ENCODE measurements at places on chromosomes 1 and 21. TPM values are rescaled to one million over a fixed set of nuclear protein-coding genes. Genes with fewer than 3 reads are reported as not detected.
A peak's percentile ranks its signal among the peaks of the same experiment; 100 is the strongest.

GRCh38 chr1:84303314-84303830, 1.9 kb downstream of the SAMD13 start:
- peak; percentile 12 for DNase-seq

Gene TBX19
- 2.9 TPM for total RNA-seq

DNA sequence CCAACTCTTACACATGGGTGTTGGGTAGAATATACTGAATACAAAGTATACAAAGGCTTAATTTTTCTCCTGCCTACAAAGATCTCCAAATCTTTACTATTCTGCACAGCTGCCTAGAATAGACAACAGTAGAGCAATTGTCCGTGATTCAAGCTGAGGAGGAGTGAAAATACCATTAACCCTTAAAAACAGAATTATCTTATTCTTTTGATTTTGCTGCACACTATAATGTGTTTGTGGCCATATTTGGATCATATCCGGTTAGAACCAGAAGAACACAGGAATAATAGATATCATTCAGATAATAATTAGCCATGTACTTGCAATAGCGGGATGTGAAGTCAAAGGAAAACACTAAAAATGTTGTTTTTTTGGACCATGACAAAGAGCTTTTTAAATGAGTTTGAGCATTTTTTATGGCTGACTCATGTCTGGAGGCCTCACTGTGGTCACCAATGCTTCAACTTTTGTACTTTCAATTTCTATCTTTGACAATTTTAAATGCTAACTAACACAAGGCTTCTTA, 197.6 kb upstream of the FOXD3 start:
- DNase-seq = peak; percentile 61

DNA sequence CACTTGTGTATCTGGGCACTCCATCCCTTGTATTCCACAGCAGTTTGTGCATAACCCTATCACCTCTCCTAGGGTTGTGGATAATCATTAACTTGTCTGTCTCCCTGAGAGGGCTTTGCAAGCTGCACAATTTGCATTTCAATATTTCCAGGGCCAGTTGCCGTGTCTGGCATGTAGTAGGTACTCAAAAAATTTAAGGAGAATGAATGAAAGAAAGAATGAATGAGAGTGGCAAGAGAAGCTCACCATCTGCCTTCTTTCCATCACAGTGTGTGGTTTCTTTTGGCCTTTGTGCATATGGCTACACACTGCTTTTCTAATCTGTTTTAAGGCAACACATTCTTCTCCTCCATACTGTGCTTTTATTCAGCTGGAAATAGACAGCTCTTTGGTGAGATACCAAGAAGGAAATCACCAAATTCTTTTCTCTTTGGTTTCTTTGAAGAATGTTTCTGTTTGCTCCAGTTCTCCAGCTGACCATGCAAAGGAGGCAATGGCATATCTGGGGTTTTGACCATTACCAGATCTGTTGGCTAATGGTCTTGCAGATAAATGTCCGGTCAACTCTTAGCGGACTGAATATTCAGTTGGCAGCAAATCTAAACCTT, 49.4 kb downstream of the NGF start:
- DNase-seq = no peak

GRCh38 chr1:31577515-31578192, 1.3 kb downstream of the TINAGL1 start:
- peak; percentile 80 for DNase-seq

- DNase-seq = no peak
These were observed 262.5 kb downstream of the GRIK1 start for GRCh38 chr21:29677326-29677725.

Gene SLC1A7
- not detected for total RNA-seq
